Psoas muscle (tissue), 8 donors: ENCODE measurements at places on chromosomes 16 and 17.
A peak's percentile ranks its signal among the peaks of the same experiment; 100 is the strongest.

DNA sequence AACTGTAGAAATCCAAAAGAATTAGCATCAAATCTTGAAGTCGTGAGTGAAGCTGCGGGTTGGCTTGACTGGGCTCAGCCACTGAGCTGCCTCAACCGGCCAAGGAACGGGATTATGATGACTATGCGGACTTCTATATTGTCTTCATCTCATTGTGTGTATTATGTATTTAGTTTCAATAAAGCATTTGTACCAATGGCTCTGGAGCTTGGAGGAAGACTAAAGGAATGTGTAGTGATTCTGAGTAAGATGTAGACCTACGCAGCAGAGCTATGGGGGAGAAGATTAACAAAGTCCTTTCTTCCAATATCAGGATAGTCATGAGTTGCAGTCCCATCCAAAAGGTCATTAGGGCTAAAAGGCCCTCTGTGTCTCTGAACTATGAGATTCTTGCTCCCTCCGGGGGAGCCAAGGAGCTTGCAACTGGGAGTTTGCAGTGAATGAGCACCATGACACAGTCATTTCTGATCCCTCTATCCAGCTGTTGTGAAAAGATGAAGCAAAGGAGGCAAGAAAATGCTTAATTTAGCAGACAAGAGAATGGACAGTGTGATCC lies 8.3 kb downstream of the EME1 start:
- DNase-seq: no peak

- no peak for DNase-seq
These were observed 25.7 kb downstream of the ZSWIM7 start for GRCh38 chr17:15973834-15974233.

GRCh38 chr16:13569986-13570385 lies 350.0 kb upstream of the ERCC4 start:
- no peak for DNase-seq

DNA sequence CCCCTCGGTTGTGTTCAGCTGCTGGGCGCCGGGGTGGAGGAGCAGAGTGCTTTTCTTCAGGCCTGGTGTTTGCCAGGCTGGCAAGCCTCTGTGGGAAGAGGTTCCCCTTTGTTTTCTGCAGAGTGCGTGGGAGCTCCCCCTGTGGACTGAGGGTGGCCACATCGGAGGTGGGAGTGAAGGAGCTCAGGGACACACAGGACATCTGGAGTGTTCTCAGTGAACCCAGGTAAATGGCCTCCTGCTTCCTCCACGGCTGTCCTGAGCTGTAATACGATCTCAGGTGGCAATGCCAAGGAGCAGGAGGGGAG lies 39.2 kb upstream of the IRF8 start:
- DNase-seq: no peak

DNA sequence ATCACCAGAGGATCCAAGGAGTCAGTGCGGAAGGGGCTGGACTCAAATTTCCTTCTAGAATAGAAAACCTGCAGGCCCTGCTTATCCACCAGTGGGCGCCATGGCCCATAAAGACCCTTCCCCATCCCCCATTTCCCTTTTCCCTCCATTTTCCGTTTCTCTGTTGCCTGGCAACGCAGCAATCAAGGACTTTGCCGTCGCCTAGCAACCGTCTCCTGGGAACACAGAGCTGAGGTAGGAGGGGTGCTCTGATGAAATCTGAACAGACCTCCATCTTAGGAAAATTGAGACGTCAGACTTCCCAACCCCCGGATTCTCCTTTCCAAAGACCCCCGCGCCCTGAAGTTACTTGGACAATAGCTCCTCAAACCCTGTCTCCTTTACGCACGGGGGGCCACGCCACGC lies 5.7 kb downstream of the DLG4 start:
- peak; percentile 86 for DNase-seq

GRCh38 chr17:8153525-8153956 lies 1.3 kb upstream of the PER1 start:
- peak; percentile 86 for DNase-seq

DNA sequence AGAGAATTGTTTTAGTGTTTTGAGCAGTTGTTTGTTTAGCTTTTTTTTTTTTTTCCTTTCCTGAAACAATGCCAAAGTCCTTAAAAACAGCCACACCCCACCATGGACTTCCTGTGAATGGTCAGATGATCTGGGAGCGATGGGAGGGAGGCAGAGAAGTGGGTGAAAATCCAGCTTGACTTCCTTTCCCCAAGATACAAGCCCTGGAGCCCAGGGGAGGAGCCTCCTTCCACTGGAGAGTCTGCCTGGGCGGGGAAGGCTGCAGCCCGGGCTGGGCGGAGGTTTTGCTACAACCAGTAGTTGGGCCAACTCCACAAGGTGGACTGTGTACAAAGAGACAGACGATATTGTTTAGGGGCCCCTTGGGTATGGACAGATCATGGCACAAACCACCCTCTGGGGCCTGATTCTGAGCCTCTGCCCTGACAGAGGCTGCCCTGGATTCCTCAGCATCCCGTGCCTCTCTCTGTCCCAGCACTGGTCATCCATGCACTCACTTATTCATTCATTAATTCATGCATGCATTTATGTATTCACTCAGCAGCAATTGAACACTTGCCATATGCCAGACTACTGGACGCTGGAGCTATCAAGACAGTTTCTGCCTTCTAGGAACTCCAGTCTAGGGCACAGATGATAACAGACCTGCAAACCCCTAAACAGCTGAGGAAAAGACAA lies 29.8 kb downstream of the WSB1 start:
- DNase-seq: peak; percentile 68

- DNase-seq: no peak
These were observed 6.6 kb downstream of the COX6A2 start for GRCh38 chr16:31421587-31421986.

DNA sequence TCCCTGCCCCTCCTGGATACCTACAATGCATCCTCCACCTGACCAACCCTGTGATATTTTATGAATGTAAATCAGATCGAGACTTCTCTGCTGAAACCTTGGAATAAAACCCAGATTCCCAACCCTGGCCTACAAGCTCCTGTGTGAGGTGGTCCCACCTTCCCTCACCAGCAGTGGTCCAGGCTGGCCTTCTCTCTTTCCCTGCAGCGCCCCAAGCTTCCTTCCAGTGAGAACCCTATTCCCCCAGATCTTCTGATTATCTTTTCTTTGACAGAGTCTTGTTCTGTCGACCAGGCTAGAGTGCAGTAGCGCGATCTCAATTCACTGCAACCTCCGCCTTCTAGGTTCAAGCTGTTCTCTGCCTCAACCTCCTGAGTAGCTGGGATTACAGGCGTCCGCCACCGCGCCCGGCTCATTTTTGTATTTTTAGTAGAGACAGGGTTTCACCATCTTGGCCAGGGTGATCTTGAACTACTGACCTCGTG lies 2.5 kb upstream of the HELZ start:
- DNase-seq: no peak

- DNase-seq: no peak
These were observed 61.3 kb upstream of the PHOSPHO1 start for GRCh38 chr17:49291929-49292328.

GRCh38 chr17:76485569-76485968 lies 15.7 kb downstream of the RHBDF2 start:
- no peak for DNase-seq

- DNase-seq: peak; percentile 71
These were observed 58.0 kb downstream of the ASIC2 start for GRCh38 chr17:33234930-33235685.

- no peak for DNase-seq
These were observed 32.2 kb downstream of the ADAMTS18 start for GRCh38 chr16:77402672-77403071.

- peak; percentile 80 for DNase-seq
These were observed 13.1 kb upstream of the MSI2 start for GRCh38 chr17:57243171-57243622.
